ENCODE measurements at places on chromosomes 5 and 9.

DNA sequence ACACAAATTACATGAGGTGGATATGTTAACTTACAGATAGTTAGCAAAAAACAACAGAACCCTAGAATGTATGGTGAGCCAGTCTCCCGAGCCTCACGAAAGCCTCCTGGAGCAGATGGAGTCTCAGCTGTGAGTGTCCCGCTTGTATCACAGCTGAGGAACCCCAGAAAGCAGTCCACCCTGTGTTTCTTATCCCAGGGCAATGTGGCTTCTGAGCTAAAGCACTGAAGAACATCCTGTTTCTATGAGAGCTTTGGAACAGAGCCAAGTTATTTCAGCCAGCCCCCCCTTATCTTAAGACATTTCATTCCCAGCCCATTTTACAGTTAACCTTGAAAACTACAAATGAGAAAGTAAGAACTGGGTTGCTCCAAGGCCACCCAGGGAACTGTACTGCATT is 1220.9 kb upstream of the CDH6 start:
- H3K27me3 ChIP-seq = no peaks in the 10 kb centered on the region
- DNase-seq = no peak
- no peak overlapping the region for H3K27ac ChIP-seq
- H3K36me3 ChIP-seq = no peaks in the 10 kb centered on the region
- H3K4me3 ChIP-seq = no peak overlapping the region

DNA sequence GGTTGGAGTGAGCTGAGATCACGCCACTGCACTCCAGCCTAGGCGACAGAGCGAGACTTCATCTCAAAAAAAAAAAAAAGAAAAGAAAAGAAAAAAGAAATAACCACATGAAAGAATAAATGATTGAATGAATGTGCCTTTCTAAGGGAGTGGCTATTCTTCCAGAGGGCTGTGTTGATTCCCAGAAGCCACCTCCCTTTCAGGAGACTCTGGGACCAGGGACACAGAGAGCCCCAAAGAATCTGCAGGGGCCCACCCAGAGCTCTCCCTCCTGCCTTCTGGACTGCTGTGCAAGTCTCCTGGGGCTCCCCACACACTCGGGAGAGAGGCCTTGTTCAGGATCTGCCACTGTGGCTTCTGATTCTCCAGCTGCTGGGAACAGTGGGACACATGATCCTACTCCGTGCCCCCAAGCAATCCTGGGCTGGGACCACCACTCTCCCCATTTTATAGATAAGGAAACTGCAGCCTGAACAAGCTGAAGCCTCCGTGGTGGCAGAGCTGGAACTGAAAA is 23.6 kb downstream of the CAMK2A start:
- DNase-seq = no peak
- H3K27me3 ChIP-seq = peaks cover 4% of the 10 kb centered on the region
- H3K36me3 ChIP-seq = no peaks in the 10 kb centered on the region
- H3K27ac ChIP-seq = no peak overlapping the region

DNA sequence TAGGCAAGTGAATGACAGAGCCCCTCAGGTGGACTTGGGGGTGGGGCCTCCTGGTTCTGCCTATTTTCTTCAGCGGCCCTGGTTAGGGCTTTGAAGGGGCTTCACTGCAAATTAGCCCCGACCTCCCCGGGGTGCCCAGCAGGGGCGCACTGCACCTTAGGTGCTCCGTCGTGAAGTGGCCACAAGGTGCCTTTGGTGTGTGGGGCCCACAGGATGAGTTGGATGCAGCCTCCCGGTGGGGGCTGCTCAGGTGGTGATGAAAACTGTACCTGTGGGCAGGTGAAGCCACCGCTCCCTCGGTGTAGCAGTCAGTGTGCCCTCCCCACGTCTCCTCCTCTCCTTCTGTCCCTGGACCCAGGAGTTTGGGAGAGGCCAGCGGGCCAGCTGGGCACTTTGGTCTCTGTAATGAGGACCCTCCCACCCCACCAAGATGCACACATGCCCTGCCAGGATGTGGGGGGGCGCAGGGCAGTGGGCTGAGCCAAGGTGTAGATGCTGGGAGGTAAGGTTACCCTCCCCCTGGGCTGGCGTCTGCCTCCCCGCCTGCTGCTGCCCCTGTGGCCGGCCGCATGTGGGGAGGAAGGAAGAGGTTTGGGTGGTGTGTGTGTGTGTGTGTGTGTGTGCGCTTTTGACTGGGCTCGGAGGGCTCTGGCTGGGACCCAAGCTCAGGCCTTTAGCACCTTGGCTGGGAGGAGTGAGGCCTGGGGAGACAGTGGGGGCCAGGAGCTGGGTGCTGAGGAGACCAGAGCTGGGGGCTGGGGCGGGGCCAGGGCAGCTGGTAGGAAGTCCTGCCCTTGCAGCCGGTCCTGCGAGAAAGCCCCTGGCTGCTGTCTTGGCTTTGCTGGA is 55.6 kb downstream of the RXRA start:
- H3K27me3 ChIP-seq = no peaks in the 10 kb centered on the region
- no peak for DNase-seq
- no peak overlapping the region for H3K27ac ChIP-seq
- no peaks in the 10 kb centered on the region for H3K36me3 ChIP-seq
- peaks cover 95% of the 10 kb centered on the region for H3K4me1 ChIP-seq
- no peak overlapping the region for H3K4me3 ChIP-seq

- H3K4me3 ChIP-seq = no peak overlapping the region
- no peak for DNase-seq
- no peaks in the 10 kb centered on the region for H3K4me1 ChIP-seq
- H3K27me3 ChIP-seq = no peaks in the 10 kb centered on the region
- H3K27ac ChIP-seq = no peak overlapping the region
Measured at GRCh38 chr5:76565009-76565408, 58.2 kb downstream of the F2RL2 start.

DNA sequence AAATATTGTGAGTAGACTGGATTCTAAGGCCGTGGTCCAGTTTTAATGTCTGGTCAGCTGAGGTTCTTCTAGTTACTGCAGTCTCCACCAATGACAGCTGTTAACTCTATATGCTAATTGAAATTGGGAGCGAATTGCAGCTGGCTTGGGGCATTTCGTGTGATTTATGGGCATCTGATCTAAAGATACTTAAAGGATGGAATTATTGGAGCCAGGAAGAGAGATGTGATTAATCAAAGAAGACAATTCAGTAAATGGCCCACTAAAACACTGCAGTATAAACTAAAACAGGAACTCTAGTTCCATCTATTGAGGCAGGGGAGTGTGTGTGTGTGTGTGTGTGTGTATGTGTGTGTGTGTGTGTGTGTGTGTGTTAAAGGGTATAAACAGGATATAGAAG is 157.5 kb upstream of the IQGAP2 start:
- H3K36me3 ChIP-seq = no peaks in the 10 kb centered on the region
- no peak for DNase-seq
- no peaks in the 10 kb centered on the region for H3K4me1 ChIP-seq
- no peaks in the 10 kb centered on the region for H3K27me3 ChIP-seq
- H3K27ac ChIP-seq = no peak overlapping the region

- peak overlapping the region; percentile 70 for H3K27ac ChIP-seq
- no peak overlapping the region for H3K4me3 ChIP-seq
- H3K4me1 ChIP-seq = peaks cover 89% of the 10 kb centered on the region
- DNase-seq = no peak
- H3K36me3 ChIP-seq = peaks cover 10% of the 10 kb centered on the region
Measured at GRCh38 chr5:88826646-88827585, 56.1 kb downstream of the MEF2C start.

DNA sequence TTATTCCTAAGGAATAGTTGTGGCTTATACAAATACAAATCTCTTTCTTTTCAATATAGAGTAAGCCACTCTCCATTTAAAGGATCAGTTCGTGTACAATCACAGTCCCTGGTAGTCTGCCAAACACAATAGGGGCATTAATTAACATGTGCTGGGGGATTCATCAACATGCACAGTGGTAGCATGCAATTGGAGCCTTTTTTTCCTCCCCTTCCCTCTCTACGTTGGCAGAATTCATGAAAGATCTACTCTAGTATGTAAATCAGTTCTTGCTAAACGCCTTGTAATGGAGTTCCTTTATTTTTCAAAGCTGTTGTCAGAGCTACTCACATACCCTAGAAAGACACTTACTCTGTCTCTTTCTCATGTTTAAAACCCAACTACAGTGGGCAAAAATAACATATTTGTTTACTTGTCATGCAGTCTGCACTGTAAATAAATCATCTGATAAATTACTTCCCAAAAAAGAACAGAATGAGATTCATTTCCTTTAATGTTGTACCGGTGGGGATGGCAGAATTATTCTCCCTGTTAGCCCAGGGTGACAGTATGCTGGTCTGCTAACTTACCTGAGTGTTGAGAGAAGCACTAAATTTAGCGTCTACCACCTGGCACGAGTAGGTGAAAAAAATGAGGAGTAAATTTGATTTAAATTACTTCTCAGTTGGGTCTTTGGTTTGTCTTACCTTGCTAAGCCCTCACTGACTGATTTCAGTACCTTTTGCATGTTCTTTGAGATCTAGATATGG is 341.5 kb upstream of the CCNH start:
- no peak for DNase-seq
- no peaks in the 10 kb centered on the region for H3K36me3 ChIP-seq
- H3K4me1 ChIP-seq = no peaks in the 10 kb centered on the region
- H3K27ac ChIP-seq = no peak overlapping the region

- no peak for DNase-seq
- H3K27me3 ChIP-seq = no peaks in the 10 kb centered on the region
- H3K27ac ChIP-seq = no peak overlapping the region
- H3K4me1 ChIP-seq = no peaks in the 10 kb centered on the region
- H3K4me3 ChIP-seq = no peak overlapping the region
- H3K36me3 ChIP-seq = no peaks in the 10 kb centered on the region
Measured at GRCh38 chr5:114402206-114402605, 40.3 kb downstream of the KCNN2 start.

GRCh38 chr5:137617528-137618205 is 118.2 kb downstream of the KLHL3 start:
- H3K4me3 ChIP-seq = no peak overlapping the region
- H3K27me3 ChIP-seq = no peaks in the 10 kb centered on the region
- H3K36me3 ChIP-seq = no peaks in the 10 kb centered on the region
- no peak for DNase-seq
- peaks cover 4% of the 10 kb centered on the region for H3K4me1 ChIP-seq
- H3K27ac ChIP-seq = no peak overlapping the region

DNA sequence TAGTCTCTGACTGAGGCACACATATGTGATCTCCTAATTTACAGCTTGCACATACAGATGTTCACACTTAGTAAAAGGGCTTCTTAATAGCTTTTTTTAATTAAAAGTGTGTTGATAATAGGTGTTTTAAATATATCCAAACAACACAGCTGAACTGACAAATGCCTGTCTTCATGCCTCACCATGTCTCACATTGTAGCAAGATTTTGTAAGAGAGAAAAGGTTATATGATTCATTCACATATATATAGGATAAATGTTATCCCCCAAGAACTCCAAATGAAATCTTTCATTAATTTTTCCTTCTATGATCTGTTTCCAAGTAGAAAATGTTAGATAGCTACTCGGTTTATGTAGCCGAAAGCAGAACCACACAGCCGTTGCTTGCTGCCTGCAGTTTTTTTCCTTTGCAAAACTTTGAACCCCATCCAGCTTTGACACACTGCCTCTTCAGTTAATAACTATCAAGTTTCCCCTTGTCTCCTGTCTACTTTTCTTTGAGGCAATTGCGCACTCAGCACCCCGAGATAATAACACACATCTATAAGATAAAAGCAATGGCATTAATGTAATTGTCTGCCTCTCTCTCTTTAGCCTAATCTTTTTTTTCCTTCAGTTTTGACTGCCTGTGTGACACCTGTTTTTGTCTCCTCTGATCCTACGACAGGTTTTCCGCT is 299.2 kb downstream of the BNC2 start:
- no peak for DNase-seq
- H3K36me3 ChIP-seq = no peaks in the 10 kb centered on the region
- no peaks in the 10 kb centered on the region for H3K27me3 ChIP-seq

DNA sequence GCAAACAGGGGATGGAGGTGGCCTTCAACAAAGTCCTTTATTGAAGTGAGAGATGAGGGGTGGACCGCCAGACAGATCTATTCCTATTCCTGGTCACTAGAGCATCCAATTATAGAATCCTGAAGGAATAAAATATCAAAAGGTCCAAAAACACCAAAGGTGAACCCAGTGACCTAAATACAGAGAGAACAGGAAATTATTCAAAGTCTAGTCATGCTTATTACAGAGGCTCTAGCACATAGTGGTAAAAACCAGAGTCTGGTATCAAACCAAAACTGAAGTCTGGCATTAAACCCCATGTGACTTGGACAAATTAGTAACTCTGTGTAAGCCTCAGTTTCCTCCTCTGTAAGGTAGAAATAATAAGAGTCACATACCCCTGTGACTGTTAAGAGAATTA is 100.5 kb upstream of the SNX2 start:
- H3K36me3 ChIP-seq = no peaks in the 10 kb centered on the region
- H3K27ac ChIP-seq = no peak overlapping the region
- no peaks in the 10 kb centered on the region for H3K27me3 ChIP-seq
- no peak overlapping the region for H3K4me3 ChIP-seq
- H3K4me1 ChIP-seq = no peaks in the 10 kb centered on the region

DNA sequence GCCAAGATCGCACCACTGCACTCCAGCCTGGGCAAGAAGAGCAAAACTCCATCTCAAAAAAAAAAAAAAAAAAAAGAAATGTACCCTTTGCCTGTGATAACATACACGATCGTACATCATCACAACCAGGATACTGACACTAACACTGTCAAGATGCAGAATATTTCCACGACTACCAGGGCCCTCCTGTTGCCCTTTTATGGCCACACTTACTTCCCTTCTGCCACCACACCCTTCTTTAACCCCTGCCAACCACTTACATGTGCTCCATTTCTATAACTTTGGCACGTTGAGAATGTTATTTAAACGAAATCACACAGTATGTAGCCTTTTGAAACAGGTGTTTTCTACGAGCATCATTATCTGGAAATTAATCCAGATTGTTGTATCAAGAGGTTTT is 69.0 kb upstream of the OTULINL start:
- H3K4me3 ChIP-seq = no peak overlapping the region
- no peaks in the 10 kb centered on the region for H3K4me1 ChIP-seq
- no peak overlapping the region for H3K27ac ChIP-seq

DNA sequence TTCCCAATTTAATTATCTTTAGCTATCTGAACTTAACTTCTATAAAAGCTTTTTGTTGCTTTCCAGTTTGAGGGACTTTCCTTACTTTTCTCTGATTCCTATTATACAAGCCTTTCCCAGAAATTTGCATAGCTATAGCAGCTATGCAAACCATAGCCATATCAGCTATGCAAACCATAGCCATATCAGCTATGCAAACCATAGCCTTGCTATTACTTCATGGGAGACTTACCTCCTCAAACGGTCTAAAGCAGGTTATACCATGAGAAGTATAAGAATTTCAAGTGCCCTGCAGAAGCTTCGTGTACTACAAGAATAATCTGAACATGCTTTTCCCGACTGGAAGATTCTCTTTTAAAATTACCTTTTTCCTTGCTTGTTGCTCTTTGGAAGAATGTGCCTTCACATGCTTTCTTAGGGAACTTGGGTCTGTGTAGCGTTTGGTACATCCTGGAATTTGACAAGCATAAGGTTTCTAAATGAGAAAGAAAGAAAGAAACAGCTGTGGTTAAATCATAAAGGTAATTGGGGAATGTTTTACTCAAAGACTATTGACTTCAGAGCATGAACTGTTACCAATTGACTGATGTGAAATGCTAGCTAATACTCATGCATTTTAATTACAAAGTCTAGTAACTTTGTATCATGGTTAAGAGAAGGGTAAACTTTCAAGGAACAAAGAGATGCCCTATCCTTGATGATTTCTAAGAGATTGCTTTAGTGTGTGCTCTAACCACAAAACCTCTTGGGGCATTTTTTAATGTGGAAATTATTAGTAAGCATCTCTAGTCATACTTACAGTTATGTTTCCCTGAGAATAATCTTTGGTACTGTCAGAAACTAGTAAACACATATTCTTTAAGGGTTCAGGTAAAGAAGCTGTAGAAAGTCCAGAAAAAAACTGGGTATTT is 367.6 kb downstream of the GLIS3 start:
- no peaks in the 10 kb centered on the region for H3K36me3 ChIP-seq
- H3K4me1 ChIP-seq = no peaks in the 10 kb centered on the region
- no peak for DNase-seq
- no peak overlapping the region for H3K4me3 ChIP-seq
- H3K27me3 ChIP-seq = no peaks in the 10 kb centered on the region

All from tibial artery (tissue), 4 donors.